GM23338 (cell line): ENCODE measurements at places on chromosomes 16 and 17. TPM values are rescaled to one million over a fixed set of nuclear protein-coding genes. Genes with fewer than 3 reads are reported as not detected.

The ZP2 gene
- total RNA-seq = 0.16 TPM in 1 of 2 replicates, not detected in the other

The EVPLL gene
- 0.12 and 0.42 TPM in 2 replicates for total RNA-seq

The KRTAP4-5 gene
- not detected in 2 replicates for total RNA-seq

The TOM1L1 gene
- 58.0 and 68.0 TPM in 2 replicates for total RNA-seq

The SLC39A11 gene
- 9.4 and 18.1 TPM in 2 replicates for total RNA-seq

The NHLRC4 gene
- 0.80 TPM in 1 of 2 replicates, not detected in the other for total RNA-seq

The AOC2 gene
- 5.7 and 5.8 TPM in 2 replicates for total RNA-seq
